ENCODE measurements at places on chromosomes 2 and 18.

- DNase-seq = no peak
Measured at GRCh38 chr2:201621293-201621999, 21.9 kb downstream of the TMEM237 start.

DNA sequence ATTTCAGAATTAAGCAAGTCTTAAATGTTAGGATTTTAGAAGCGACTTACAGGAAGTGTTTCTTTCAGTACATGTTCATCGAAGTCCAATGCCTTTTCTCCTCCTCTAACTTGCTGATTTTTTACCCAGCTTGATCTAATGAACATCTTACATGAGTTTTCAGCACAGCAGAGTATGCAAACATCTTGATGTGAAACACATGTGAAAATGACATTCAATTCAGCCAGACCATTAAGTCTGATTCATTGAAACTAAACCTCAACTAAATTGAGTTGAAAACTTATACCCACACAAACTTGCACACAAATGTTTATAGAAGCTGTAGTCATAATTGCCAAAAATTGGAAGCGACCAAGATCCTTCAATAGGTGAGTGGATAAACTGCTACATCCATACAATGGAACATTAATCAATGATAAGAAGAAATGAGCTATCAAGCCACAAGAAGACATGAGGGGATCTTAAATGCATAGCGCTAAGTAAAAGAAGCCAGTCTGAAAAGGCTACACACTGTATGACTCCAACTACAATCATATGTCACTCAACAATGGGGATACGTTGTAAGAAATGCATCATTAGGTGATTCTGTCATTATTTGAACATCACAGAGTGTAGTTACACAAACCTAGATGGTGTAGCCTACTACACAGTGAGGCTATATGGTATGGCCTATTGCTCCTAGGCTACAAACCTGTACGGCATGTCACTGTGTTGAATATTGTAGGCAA lies 18.5 kb downstream of the PSTPIP2 start:
- no peak for DNase-seq

GRCh38 chr18:51185075-51185474 lies 12.4 kb downstream of the MEX3C start:
- DNase-seq = no peak

DNA sequence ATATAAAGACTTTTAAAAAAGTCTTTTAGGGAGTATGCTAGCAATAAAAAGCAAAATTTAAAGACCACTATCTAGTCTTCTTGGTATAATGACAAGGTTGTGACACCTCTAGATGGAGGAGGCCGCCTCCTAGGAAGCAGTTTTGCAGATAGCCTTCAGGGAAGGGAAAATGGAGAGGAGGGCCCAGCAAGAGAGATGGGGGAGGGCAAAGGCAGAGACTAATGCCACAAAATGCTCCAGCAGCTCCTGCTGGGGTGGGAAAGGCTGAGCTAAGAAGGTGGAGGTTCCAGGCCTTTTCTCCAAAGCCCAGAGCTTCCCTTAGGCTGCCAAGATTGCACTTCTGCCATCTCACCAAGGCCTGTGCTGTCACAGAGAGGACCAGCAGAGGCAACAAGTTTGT lies 153.9 kb upstream of the THSD7B start:
- no peak for DNase-seq

- DNase-seq = no peak
Measured at GRCh38 chr2:18991177-18992168, 366.9 kb downstream of the OSR1 start.

- no peak for DNase-seq
Measured at GRCh38 chr2:84959095-84959565, 11.8 kb upstream of the KCMF1 start.

DNA sequence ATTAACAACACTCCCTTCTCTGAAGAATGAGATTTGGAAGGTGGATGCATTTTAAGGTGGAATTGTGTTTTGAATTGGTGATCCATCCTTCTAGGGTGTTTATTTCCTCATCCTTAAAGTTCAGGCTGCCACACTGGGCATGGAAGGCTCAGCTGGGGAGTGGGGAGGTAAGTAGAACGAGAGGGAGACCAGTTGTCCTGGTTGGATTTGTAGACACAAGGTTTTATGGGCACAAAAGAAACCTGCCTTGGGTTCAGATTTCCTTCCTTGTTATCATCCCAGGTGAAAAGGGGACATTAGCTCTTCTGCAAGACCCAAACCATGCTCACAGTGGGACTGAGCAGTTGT lies 101.0 kb upstream of the SIX3 start:
- no peak for DNase-seq

GRCh38 chr2:24466871-24467870 lies 23.9 kb upstream of the NCOA1 start:
- no peak for DNase-seq

- DNase-seq = peak; percentile 7
Measured at GRCh38 chr18:11577271-11578112, 31.9 kb upstream of the SLC35G4 start.

DNA sequence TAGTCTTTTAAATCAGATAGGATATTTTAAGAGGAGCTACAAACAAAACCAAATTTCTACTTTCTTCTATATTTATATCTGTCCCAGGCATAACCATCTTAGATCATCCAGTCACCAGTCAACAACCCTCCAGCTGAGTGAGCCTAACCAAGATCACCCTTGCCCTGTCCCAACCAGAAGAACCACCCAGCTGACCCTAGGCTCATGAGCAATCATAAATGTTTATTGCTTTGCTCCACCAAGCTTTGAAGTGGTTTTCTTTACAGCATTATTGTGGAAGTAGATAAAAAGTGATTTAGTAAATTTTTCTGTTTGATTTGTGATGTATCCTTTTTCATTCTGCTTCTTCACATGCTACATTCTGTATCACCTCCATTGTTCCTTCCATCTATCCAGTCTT lies 167.2 kb upstream of the PIEZO2 start:
- no peak for DNase-seq

DNA sequence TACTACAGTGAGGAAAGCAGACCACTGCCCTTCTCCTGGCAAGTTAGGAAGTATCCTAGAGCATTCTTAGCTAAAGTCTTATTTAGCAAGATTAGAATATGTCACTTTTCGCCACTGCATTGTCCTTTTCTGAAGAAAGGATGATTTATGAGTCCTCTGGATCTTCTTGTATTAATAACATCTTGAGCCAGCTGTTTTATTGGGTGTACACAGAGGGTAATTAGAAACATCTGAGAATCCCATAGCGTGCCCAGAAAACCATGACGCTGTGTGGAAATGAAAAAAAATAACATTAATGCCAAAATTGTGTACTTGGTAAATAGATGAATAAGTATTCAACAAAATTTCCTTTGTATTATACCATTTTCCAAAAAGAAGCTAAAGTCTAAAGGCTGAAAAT lies 198.7 kb downstream of the LTBP1 start:
- DNase-seq = no peak

DNA sequence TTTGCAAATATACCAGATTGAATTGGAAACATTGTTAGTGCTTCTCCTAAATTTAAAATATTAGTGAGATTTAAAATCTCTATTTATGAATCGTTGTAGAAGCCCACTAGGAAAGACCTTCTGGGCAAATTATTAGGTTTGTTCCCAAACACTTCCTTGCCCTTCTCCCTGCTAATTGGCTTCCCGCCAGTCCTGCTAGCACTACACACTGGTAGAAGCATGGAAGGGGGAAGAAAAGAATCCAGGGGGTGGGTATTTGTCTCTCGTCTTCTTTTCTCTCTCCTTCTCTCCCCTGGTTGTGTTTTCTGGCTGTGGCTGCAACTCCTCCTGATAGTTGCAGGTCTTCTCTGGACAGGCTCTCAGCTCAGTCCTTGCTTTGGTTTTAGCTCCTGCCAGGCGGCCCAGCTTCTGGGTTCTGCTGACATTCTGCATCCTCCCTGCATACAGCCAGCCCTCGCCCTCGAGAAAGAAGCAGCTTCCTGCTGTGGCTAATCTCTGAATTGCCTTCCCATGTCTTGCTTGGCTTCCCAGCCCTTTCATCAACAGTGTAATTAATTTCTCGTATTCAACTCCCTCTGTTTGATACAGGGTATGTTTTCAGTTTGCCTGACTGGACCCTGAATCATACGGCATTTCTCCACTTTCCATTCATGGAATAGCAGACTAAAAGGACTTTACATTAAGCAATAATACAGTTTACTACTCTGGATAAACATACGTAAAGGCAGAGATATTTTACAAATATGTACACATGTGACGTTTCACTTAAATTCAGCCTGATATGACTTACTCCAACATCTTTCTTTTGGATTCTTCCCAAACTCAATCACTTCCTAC lies 6.9 kb upstream of the PARD3B start:
- DNase-seq = peak; percentile 6

- DNase-seq = no peak
Measured at GRCh38 chr18:9333441-9334328, 888 bp upstream of the TWSG1 start.

GRCh38 chr18:36702401-36703013 lies 126.3 kb downstream of the TPGS2 start:
- DNase-seq = no peak

DNA sequence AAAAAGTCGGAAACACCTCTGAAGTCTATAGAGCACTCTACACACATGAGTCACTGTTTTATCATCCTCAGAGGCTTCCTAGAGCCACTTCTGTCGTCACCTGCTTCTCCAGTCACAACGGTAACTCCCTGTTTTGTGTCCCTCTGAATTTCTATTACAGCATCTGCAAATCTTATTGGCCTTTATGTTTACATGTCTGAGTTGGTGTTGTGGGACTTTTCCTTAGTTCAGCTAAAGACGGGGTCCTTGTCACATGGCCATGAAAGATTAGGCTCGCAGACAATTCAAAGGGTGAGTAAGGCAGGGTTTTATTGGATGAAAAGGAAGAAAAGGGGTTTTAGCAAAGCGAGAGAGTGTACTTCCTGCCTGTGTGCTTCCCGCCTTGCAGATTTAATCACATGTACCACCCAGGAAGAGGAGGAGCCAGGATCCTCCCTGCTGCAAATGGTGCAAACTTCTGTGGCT lies 185.6 kb downstream of the LPIN1 start:
- no peak for DNase-seq

DNA sequence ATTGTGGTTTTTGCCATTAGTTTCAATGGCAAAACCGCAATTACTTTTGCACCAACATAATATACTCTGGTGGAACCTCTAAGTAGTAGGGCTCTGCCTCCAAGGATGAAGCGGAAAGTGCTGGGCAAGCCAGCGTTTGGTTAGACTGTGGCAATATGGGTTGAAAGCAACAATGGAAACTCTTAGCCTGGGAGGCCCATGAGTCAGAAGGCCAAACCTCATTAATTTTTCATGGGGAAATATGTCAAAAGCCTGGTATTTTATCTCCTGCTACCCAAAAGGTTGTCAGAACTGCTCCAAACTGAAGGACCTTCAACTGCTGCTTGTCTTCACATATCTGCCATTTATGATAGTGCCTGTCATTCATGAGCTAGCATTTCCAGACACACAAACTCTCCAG lies 179.1 kb upstream of the CYP26B1 start:
- DNase-seq = no peak

- DNase-seq = no peak
Measured at GRCh38 chr2:174585146-174585545, 12.5 kb downstream of the WIPF1 start.

GRCh38 chr2:98020992-98021713 lies 25.4 kb upstream of the TMEM131 start:
- no peak for DNase-seq

DNA sequence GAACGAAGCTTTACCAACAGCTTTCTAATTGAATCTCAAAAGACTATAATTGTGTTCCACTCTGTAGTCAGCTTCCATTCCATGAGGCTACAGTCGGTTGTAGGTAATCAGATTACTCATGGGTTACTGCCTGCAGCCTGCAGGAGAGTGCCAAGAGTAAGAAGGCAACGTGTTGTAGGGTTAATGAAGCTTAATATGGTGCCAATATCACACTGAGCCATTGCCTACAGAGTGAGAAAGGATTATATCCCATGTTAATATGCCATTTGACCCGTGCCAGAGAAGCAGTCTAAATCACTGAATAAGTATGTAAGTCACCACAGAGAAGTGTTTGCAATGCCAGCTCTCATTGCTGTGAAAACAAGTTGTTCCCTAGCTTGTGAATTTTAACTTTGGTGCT lies 734.5 kb upstream of the ACVR2A start:
- no peak for DNase-seq

- DNase-seq = no peak
Measured at GRCh38 chr2:170523506-170523905, 191.6 kb upstream of the SP5 start.

DNA sequence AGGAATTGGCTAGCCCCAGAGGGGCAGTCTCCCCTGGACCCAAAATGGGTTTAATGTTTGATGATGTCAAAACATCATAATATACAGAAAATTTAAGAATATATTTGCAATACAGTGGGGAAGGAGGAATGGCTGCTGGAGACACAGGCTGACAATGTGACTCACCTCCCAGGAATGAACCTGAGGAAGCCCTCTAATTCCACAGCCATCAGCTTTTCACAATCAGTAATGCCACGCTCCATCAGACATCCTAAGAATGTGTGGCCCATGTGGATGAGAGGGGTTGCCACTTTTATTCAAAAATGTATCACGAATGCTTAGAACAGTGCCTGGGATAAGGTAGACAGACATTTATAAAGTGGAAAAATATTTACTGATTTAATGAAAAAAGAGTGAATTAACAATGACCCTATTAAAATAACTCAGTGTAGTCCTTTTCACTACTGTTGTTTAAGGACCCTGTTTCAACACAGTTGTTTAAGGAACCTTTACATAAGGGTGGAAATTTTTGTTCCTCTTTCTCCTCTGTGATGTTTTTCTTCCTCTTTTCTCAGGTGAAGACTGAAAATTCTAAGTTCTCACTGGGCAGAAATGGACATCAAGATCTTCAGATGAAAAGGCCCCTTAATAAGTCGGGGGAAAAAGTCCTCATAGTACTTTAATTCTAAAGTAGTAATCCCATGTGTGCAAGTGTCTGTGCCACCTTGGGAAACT lies 17.5 kb upstream of the TMEM163 start:
- DNase-seq = peak; percentile 69

- DNase-seq = peak; percentile 32
Measured at GRCh38 chr2:120867290-120868241, 131.9 kb downstream of the GLI2 start.

DNA sequence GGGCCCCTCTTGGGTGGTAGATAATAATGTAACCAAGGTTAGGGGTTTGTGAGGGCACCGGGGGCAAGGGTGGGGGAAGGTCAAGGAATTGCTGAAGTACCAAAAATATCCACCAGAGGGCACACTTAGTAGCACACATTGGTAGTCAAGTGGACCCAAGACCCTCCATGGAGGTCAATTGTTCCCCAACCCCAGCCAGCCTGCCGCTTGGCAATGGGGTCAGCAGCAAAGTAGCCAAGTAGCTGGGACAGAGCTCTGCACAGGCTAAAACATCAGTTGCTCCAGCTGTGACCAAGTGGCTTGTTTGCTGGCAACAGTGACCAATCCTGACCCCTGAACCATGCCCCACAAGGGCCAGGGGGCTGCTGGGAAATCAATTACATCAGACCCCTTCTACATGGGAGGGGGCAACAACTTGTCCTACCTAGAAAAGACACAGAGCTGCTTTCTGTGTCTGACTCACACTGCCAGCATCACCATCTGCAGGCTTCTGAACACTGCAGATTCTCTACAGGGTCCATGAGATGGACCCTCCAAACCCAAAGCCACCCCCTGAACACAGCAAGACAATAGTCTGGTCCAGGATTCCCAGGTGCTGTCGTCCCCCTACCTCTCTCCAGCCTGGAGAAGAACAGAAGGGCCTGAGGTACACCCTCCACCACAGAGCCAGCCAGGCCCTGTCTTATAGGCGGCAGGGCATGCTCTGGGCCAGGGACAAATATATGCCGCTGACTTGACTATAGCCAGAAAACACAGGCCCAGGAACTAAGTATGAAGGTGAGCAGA lies 76.0 kb downstream of the EMX1 start:
- DNase-seq = peak; percentile 71

All from hematopoietic multipotent progenitor cell treated with erythropoietin and hydrocortisone succinate and interleukin-3 and kit ligand, for 4 days (in vitro differentiated cells).